Neural progenitor cell (in vitro differentiated cells): ENCODE measurements at places on chromosomes 2 and 18. TPM values are rescaled to one million over a fixed set of nuclear protein-coding genes. Genes with fewer than 3 reads are reported as not detected.

The FOXD4L1 gene
- total RNA-seq = 0.12 TPM in 1 of 2 replicates, not detected in the other

DNA sequence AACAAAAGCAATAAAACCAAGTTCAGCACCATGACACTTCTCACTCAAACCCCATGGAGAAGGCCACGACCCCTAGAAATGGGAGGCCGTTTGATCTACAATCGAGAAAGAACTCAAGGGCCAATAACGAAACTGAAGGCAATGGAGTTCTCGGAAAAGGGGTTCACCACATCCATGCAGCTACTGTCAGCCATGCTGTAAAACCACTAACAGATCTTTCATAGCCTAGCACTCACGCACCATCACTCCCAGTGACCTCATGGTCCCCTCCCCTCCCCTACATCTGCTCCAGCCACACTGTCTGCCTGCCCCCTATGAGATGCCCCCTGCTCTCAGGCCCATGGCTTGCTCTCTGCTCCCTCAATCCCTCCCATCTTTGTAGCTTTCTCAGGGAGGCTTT is 135.3 kb downstream of the TMEM163 start:
- DNase-seq = no peak

DNA sequence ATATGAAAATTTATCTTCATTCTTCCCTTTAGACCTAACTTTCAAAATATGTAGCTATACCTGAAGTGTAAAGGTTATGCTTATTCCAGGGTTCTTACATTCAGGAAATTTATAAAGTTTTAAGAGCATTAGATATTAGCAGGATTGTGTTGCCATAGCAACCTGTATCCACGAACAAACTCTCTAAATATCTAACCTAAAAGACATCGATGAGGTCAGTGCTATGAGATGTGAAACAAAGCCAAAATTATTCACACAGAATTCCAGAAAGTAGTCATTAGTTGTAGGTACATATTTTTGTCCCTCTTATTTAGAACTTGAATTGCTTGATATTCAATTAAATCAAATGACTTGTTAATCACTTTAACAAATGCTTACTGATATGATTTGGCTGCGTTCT is 705.3 kb downstream of the SOCS6 start:
- no peak for DNase-seq

DNA sequence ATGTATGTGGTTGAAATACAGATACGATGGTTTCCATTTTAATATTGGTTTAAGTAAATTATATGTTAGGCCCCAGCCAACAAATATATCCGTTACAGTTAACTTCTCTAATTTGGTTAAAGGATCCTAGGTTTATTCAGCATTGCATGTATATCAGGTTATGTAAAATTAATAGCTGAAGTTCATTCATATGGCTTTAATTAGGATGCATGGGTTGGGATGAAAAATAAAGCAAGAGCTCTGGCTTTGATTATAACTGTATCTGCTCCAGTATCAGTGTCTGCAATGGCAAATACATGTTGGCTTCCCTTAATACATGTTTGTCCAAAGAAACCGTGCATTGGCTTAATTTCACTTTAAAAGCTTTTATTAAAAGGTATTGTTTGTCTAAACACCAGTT is 435.7 kb upstream of the SETBP1 start:
- DNase-seq = no peak

- no peak for DNase-seq
Observed at GRCh38 chr18:23143016-23143814, 7.9 kb downstream of the CABLES1 start.
